ENCODE measurements at places on chromosomes 3 and 15.

GRCh38 chr3:179663093-179663492 is 10.3 kb downstream of the USP13 start:
- DNase-seq, result no peak

- DNase-seq, result no peak
Measured at GRCh38 chr15:90610190-90610589, 80.5 kb downstream of the CRTC3 start.

DNA sequence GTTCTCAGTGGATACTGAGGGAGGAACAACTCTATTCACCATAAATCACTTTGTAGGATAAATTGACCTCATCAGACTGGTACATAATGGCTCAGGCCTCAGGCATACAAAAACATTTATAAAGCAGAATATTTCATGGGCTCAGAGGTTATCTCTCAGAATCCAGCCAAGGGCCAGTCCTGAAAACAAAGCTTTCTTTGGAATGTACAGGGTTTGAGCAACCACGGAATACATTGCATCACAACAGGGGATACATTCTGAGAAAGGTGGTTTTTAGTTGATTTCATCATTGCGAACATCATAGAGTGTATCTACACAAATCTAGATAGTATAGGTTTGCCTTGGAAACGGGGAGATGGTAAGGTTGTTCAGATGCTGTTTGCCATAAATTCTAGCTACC is 33.4 kb upstream of the CTDSPL2 start:
- no peak for DNase-seq

DNA sequence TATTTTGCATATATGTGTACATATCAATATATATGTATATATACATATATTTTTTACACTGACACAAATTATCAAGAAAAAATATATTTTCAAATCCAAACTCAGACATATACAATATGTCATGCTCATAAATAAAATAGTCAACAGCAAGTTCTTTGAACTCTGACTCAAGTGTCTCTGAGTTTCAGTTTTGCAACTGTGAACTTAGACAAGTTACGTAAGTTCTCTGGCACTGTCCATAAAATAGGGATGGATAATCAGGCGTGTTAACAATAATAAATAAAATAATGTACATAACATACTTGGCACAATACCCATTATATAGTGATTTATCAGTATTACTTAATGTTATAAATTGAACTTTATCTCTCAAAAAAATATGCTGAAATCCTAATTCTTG is 12.1 kb upstream of the XRN1 start:
- DNase-seq, result no peak

GRCh38 chr3:11719406-11720303 is 75.9 kb upstream of the VGLL4 start:
- peak; percentile 80 for DNase-seq

DNA sequence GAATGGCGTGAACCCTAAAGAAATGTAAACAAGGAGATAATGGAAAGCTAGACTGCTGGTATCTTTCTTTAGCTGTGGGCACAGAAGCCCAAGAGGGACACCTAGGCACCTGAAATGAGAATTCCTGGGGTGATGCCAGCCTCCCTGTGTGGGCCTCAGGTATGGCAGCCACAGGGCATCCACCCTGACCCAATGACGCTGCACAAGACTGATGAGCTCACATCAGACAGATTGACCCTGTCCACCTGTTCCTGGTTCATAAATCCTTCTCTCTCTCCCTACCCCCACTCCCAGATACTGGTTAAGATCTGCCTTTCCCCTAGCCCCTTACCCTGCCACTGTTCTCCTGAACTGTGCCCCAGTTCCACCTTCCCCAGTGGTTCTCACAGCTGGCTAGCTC is 1.5 kb downstream of the GLB1 start:
- no peak for DNase-seq

DNA sequence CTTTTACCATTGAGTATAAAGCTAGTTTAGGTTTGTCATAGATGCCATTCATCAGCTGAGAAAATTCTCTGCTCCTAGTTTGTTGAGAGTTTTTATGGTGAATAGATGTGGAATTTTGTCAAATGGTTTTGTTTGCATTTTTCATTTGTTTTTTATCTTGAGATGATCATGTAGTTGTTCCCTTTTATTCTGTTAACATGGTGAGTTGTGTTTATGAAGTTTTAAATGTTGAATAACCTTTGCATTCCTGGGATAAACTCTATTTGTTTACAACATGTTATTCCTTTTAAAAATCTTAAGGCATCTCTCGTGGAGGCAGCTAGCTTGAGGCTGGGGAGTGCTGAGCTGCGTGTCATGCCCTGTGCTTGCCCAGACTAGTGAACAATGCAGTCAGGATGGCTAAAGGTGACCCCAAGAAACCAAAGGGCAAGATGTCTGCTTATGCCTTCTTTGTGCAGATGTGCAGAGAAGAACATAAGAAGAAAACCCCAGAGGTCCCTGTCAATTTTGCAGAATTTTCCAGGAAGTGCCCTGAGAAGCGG is 48.5 kb downstream of the ANAPC13 start:
- no peak for DNase-seq

GRCh38 chr3:50509715-50510114 is 6.3 kb upstream of the CACNA2D2 start:
- DNase-seq, result no peak

DNA sequence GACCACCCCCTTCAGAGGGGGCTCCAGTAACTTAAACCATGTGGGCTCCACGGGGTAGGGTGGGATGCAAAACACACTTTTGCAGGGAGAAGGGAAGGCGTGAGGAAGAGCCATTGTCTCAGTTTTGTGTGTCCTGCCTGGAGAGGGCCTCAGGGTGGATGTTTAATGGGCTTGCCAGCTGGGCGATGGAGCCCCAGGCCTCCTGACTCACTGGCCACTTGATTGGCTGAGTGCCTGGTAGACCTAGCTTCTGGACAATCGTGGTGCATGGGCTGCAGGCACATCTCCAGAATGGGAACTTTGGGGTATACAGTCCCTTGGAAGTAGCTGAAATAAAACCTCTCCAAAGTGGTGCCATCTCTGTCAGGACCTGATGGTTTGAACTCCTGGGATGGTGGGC is 118.3 kb upstream of the MRPS22 start:
- DNase-seq, result no peak

DNA sequence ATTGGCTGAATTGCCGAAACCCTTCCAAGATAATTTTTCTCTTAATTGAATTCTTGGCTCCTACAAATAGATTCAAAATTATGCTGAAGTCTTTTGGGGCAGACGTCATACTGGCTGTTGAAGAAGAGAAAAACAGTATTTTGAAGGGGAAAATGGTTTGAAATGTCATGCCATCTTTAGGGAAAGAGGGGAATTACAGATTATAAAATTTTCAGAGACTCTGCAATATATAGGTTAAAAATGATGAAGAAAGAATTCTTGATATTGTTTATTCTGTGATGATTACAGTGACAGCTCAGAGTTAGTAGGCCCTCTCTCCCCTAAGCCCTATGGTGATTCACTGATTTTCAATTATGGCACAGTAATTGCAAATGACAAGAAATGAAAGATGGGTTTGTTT is 86.1 kb downstream of the CGNL1 start:
- no peak for DNase-seq

Measured in renal cortex interstitium (tissue), 15 donors.